ENCODE measurements at places on chromosomes 4 and X.

DNA sequence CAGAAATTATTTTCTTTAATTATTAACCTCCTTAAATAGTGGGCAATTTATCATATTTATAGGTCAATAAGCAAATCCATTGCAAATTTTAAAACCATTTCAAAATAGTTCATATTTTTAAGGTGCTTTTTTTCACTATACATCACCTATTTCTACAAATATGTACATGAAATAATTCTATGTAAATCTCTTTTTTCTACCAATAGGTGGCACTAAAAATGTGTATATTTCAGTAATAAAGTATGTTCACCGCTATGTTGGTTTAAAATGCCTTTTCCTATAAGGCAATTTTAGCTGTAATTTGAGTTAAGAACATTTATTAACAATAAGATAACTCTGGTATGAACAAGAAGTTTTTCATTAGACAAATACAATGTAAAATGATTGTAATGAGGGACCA, 672.2 kb downstream of the KCTD8 start:
- no peak for DNase-seq

DNA sequence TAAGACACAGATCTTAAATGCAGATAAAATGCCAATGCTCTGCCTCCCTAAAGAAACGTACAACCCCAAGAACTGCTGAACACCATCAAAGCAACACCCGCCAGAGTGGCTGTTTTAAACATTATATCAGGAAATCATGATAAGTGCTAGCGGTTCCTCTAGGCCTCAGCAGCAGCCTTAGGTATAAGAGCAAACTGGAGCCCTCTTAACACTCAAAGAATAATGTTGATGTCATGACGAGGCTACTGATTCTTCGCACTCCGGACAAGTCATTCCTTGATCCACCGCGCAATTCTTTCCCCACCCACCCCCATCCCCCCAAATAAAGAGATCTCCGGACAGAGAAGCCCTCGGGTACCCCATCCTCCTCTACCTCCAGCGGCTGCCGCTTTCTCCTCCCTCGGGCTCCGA, 507 bp downstream of the LIN54 start:
- DNase-seq: peak; percentile 50

DNA sequence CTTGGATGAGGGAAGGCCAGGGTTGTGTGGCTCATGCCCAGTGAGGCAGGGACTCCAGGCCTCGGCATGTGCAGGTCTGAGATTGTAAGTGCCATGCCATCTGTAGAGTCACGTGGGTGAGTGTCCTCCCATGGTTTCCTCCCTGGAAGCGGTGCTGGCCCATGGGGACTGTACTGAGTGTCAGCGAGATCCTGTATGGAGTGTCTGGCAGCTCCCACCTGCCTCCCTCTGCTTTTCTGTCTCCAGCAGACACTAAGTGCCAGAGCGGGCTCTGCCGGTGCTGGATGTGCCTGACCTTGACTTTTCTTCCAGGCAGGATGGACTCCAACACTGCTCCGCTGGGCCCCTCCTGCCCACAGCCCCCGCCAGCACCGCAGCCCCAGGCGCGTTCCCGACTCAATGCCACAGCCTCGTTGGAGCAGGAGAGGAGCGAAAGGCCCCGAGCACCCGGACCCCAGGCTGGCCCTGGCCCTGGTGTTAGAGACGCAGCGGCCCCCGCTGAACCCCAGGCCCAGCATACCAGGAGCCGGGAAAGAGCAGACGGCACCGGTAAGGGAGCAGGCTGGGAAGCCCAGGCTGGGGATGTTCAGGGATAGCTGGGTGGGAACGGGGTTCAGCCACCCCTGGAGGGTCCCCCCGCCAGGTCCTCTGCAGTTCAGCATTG, 7.6 kb downstream of the WFS1 start:
- DNase-seq: no peak

GRCh38 chr4:173051716-173052115, 116.9 kb upstream of the GALNT7 start:
- DNase-seq: peak; percentile 22

- peak; percentile 98 for DNase-seq
Observed at GRCh38 chr4:173252024-173252935, 81.9 kb downstream of the HMGB2 start.

DNA sequence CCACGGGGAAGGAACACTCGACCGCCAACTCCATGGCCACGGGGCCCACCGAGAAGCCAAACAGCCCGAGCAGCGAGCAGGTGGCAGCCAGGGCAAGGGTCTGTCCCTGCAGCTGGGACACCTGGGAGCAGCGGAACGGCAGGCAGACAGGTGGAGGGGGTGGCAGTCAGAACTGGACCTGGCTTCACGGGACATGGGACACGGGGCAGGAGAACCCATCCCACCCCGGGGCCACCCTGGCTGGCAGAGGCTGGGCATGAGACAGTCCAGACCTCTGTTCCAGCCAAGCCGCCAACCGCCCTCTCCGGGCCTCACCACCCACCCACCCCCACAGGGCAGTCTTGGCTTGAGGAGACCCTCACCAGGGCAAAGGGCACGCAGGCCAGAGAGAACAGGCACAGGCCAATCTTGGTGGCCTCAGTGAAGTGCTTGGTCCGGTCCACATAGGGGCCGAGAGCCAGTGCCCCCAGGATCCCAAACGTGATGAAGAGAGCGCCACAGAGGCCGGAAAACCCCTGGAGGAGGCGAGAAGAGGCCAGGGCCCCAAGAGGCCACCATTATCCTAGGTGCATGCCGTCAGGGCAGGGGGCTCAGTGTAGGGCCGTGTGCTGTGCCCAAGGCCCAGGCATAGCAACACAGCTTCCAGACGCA, 5.6 kb downstream of the SLC49A3 start:
- no peak for DNase-seq

GRCh38 chr4:138677212-138677611, 338.4 kb upstream of the NOCT start:
- DNase-seq: no peak

GRCh38 chr4:2832309-2832980, 11.2 kb upstream of the ADD1 start:
- no peak for DNase-seq

DNA sequence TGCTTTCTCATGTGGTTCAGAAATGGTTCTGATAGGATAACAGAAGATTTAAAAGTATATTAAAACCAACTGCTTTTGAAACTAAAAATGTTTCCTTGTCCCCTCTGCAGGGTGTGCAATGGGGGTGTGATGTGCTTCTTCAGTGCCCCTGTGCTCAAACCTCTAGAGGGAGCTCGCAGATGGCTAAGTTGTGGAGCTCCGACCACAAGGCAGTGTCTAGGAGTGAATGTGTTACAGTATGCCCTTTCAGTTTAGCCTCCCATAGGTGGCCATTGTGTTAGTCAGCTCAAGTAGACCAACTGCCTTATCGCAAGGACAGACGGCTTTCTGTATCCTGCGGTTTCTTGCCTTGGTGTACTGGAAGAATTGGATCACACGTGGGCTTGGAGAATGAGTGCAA, 130.5 kb downstream of the TENT5D start:
- DNase-seq: no peak

DNA sequence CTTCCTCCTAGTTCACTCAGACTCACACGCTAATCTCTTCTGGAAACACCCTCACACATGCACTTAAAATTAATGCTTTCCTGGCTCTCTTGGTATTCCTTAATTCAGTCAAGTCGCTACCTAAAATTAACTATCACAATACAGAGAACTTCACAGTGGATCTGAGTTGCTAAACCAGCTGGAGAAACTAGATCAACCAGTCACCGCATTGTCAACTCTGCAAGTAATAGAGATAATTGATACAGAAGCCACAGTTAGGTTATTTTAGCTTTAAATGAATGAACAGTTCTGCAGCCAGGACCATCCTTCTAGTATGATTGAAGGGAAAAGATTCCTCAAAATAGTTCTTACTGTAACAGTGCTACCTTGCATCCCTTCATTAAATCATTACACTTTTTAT, 6.0 kb upstream of the TBC1D9 start:
- DNase-seq: no peak

- no peak for DNase-seq
Observed at GRCh38 chrX:149205937-149206336, 299.2 kb downstream of the IDS start.

DNA sequence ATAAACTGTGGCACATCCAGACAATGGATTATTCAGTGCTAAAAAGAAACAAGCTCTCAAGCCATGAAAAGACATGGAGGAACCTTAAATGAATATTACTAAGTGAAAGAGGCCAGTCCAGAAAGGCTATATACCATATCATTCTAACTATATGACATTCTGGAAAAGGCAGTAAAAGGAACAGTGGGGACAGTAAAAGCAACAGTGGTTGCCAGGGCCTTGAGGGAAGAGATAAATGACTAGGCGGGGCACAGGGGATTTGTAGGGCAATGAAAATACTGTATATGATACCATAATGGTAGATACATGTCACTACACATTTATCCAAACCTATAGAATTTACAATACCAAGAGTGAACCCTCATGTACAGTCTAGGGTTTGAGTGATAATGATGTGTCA, 115.3 kb downstream of the ATP8A1 start:
- DNase-seq: no peak

DNA sequence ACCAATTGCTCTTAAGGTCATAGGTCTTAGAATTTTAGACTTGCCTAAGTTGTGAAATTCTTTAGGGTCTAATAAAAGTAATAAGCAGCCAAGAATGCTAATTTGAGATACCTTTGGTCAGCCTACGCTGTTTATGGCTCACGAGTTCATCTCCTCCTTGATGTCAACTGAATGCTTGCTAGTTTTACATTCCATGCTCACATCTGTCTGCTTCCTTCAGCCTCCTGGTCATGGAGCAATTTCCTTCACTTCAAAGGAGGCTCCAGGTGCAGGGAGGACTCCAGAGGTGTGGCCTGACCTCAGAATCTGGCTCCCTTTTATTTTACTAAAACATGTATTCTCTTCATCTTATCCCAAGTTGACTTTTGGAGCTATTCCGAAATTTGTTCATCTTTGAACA, 23.3 kb upstream of the LNX1 start:
- DNase-seq: no peak

GRCh38 chrX:107227780-107228485, 21.5 kb downstream of the DNAAF6 start:
- DNase-seq: no peak

DNA sequence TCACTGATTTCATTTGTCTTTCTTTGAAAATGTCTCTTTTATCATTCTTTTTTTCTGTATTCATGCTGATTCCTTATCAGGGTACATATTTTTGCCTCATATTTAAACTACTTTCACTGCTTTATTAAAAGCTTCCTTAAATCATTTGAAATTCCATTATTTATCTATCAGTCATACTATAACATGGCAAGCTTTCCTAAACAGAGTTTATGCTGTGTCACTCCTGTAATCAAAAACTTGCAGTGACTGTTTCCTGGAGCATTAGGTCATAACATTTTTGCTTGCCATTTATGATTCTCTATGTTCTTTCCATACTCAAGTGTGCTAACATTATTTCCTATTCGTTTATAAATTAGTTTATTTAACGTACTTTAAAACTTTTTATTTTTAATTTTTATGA, 203.7 kb downstream of the BMPR1B start:
- no peak for DNase-seq

GRCh38 chr4:40980318-40980883, 230.6 kb downstream of the NSUN7 start:
- DNase-seq: peak; percentile 55

- no peak for DNase-seq
Observed at GRCh38 chrX:47683829-47684205, 24.8 kb upstream of the UXT start.

DNA sequence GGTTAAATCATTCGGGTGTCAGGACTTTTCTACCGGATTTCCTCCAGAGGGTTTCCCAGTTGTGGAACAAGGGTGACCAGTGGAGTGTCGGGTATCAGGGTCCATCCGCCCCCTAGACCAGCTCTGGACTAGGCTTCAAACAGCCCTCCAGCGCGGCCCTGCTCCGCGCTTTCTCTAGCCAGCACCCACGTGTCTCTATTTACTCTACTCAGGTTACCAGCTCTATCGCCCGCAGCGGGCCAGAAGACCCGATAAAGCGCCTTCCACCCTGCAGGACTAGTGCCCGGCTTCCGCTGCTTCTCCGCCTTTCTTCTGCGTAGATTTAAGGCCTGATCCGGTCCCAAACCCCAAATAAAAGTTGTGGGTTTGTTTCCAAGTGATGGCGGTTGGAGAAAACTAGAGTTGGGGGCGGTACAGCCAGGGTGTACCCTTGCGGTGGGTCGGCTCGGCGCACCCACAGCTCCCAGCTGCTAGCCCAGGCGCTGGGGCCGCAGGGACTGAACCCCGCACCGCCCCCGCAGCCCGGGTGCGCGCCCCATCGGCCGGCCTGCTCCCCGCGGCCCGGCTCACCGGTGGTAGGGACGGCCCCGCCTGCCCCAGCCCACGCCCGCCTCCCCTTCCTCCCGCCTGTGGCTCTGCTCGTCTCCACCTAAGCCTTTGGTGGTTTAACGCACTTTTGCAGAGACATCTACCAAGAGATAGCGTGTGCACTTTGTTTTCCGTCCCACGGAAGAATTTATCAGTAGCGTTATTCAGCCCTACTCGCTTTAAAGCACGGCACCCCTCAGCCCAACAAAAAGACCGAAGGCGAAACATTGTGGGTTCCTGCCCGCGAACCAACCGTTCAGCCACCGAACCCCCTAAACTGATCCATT, 2.1 kb downstream of the LEF1 start:
- DNase-seq: no peak

DNA sequence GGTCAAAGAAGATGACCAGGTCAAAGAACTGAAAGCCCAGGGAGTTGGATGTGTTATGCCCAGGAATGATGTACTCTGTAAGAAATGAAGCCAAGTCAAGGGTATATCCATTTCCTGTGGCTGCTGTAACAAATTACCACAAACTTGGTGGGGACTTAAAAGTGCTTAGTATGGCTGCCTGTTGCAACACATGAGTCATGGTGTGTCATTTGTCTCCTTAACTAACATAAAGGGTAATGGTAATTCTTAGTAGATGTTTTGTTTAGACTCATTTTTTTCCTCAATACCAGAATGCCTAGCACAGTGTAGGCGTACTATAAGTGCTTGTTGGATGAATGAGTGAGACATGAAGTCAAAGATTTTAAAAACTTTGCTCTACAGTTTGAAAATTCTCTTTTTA, 45.7 kb downstream of the SYTL5 start:
- peak; percentile 77 for DNase-seq

DNA sequence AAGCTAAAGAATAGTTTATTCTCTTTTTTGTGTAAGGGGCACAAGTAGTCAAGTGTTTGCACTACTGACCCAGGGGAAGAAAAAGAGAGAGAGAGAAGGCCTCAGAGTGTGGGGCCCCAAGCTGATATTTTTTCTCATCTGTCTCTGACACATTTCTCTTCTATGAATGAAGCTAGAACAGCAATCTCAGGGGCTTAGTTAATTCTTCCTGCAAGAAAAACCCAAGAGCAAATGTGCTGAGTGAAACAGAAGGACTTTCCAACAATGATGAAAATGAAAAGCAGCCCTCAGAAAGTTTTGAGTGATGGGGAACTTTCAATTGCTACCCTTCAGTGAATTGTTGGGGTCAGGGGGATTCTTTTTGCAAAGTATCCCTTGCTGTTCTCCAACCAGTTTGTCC, 9.2 kb upstream of the MSN start:
- DNase-seq: no peak

GRCh38 chrX:135095715-135096114, 24.6 kb downstream of the ETDB start:
- DNase-seq: no peak

DNA sequence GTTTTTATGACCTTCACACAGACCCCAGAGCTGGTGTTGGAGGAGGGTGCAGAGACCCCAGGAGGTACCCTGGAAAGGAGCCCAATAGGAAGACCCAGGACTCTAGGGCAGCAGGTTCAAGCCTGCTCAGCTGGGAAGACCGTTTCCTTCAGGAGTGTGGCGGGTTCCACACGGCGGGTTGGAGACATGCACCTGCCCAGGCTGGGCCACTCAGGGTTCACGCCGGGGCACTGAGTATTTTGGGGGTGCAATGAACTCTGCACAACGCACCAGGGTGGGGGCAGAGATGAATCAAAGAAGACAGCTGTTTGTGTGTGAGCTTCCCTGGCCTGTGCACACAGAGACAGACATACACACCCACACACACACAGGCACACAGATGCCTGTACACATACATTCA, 52.5 kb upstream of the PPP2R3B start:
- DNase-seq: no peak
